Tibial nerve (tissue), 4 donors: ENCODE measurements at places on chromosomes 6 and 20.

DNA sequence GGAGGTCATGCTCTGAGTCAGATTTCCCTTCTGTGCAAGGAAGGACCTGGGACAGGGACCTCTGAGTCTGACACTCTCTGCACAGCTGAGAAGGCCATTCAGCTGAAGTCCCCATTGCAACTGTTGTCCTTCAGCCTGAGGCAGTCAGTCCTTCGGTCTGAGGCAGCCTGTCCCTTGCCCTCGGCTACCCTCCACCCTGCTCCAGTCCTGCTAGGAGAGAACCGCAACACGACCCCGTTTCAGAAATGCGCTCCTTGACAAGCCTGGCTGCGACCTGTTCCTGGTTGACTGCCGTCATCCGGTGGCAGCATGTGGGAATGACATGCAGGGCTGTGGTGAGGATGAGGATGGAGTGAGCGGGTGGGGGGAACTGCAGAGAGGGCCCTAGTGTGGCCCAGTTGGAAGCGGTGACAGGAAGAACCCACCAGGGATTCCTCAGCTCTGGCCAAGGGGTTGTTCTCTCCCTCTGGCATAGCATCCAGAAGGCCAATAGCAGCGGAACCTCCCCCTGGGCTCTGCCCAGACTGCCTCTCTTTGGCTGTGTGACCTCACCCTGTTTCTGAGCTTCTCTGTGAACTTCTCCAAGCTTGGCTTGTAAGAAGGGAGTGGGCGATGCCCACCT is 40.3 kb upstream of the ANGPT4 start:
- no peaks in the 10 kb centered on the region for H3K27me3 ChIP-seq
- no peaks in the 10 kb centered on the region for H3K4me1 ChIP-seq
- no peak overlapping the region for H3K27ac ChIP-seq
- no peaks in the 10 kb centered on the region for H3K36me3 ChIP-seq
- peak; percentile 79 for DNase-seq

DNA sequence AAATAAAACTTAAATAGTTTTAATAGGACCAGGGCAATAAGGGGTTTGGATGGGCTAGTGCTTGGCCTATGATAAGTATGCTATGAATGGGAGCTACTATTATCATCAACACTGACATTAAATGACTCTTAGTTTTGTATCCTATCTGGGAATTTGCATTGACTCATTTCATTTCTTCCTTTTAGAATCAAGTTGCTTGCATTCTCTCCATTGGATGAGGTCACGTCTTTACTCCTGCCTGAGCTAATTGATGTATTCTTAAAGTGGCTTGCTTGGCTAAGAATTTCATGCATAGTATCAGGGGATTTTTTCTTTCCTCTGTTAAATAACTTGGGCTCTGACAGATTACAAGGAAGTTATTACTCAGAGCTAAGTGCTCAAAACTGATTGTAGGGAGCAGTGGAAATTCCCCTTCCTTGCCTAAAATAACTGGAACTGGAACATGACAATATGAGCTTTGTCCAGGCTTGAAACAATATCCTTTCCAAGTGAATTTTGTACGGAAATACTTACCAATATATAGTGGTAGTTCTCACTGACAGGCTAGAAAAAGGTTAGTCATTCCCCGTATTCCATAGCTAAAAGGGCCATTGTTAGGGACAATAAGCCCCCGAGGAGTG is 169.9 kb downstream of the BCAS1 start:
- H3K27me3 ChIP-seq = no peaks in the 10 kb centered on the region
- H3K36me3 ChIP-seq = no peaks in the 10 kb centered on the region
- H3K27ac ChIP-seq = no peak overlapping the region
- H3K4me3 ChIP-seq = no peak overlapping the region
- no peak for DNase-seq

GRCh38 chr6:3876101-3876500 is 26.9 kb downstream of the FAM50B start:
- no peaks in the 10 kb centered on the region for H3K4me1 ChIP-seq
- H3K27ac ChIP-seq = no peak overlapping the region
- H3K4me3 ChIP-seq = no peak overlapping the region

- no peaks in the 10 kb centered on the region for H3K27me3 ChIP-seq
- DNase-seq = no peak
- no peaks in the 10 kb centered on the region for H3K36me3 ChIP-seq
These were observed 43.1 kb downstream of the CD109 start for GRCh38 chr6:73739096-73739495.

DNA sequence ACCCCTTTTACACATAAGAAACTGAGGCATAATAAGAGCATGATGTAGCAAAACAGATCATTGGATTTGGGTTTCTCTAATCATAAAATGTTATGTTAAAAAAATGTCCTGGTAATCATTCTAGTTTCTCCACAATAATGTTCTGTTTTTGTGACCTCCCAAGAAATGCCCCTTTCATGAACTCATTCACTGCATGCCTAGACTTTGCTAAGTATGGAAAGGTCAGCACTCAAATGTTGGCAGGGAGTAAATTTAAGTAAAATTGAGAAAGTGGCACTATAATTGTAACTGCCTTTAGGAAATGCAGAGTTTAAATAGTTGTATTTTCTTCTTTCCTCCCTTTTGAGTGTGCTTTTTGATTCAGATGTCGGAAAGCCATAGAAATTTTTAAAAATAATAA is 48.5 kb upstream of the ID4 start:
- H3K4me1 ChIP-seq = peaks cover 28% of the 10 kb centered on the region
- no peak for DNase-seq
- no peak overlapping the region for H3K4me3 ChIP-seq
- no peaks in the 10 kb centered on the region for H3K27me3 ChIP-seq
- no peaks in the 10 kb centered on the region for H3K36me3 ChIP-seq
- no peak overlapping the region for H3K27ac ChIP-seq

DNA sequence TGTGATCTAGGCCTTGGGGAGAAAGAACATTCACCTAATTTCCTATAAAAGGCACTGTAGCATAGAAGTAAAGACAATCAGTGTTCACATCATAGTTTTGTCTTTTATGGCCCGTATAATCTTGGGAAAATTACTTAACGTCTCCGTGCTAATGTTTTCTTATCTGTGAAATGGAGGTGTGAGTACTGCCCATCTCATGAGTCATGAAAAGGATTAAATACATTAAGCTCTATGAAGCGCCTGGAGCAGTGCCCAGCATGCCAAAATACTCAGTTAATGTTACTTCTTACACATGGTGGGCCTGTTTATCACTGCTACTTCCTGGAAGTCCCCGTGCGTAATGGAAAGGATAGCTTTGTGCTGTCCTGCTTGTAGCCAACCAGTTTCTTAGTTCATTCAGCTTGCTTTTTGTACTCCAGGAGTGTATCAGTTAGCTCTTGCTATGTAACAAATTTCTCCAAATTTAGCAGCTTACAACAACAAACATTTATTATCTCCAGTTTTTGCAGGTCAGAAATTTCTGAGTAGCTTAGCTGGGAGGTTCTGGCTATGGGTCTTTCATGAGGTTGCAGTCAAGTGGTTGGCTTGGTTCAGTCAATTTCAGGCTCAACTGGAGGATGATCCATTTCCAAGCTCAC is 103.6 kb upstream of the BMP2 start:
- no peaks in the 10 kb centered on the region for H3K27me3 ChIP-seq
- no peak overlapping the region for H3K27ac ChIP-seq
- no peaks in the 10 kb centered on the region for H3K4me1 ChIP-seq
- no peak overlapping the region for H3K4me3 ChIP-seq
- H3K36me3 ChIP-seq = no peaks in the 10 kb centered on the region
